ENCODE measurements at places on chromosomes 16 and 17.

- DNase-seq, result no peak
These were observed 169.3 kb downstream of the CYB561 start for GRCh38 chr17:63276821-63277220.

DNA sequence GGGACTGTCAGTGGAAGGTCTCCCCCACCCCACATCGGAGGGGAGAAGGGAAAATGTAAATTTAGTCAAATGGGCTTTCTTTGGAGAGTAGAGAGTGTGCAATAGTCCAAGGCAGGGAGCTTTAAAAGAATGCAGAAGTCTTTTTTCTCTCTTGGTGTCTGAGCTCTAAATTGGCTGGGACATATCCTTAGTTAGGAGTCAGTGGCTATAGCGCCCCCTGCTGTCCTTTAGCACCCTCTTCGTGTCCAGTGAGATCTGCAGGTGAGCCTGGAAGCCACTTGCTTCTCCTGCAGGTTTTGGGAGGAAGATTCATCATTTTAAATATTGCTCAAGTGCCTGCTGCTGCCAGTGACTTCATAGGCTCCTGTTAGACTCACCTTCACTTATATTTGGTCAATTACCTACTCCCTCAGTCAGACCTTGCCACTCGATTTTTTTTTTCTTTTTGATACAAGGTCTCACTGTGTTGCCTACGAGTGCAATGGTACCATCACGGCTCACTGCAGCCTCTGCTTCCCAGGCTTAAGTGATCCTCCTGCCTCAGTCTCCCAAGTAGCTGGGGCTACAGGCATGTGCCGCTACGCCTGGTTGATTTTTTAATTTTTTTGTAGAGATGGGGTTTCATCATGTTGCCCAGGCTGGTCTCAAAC is 174.8 kb downstream of the PRKCB start:
- DNase-seq, result peak; percentile 82

GRCh38 chr16:15779664-15780351 is 77.0 kb downstream of the MYH11 start:
- no peak for DNase-seq

DNA sequence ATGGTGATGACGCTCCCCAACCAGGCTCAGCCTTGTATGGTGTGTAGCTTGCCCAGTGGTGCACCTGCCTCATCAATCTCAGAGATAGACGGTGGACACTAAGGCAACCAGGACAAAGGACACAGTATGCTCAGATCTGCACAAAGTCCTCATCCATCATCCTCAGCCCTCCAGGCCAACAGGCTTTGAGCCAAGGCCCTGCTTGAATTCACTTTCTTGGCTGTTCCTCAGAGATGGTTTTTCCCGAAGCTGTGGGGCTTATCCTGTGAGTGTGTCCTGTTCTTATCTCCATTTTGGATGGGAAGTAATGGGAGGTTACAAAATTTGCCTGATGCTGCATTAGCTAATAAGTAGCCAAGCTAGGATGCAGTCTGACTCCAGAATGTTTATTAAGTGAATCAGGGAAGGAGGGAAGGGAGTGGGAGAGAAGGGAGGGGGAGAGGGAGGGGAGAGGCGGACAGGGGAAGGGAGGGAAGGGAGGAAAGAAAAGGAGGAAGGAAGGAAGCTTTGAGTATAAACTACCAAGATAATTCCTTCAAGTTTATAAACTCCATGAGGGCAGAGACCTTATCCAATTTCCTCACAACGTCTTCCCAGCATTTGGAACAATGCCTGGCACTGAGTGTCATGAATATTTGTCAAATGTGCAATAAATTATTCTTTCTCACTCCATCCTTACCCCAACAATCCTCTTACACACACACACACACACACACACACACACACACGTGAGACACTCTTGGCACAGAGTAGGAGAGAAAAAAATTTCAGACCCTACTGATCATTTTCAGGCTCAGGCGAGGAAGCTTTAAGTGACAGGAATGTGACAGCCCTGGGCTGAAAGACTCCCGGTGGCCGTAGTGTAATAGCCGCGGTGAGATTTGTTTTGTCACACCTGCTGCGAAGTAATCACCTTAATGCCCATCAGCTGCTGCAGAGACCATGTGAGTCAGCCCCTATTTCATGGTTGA is 84.3 kb downstream of the BMERB1 start:
- no peak for DNase-seq

DNA sequence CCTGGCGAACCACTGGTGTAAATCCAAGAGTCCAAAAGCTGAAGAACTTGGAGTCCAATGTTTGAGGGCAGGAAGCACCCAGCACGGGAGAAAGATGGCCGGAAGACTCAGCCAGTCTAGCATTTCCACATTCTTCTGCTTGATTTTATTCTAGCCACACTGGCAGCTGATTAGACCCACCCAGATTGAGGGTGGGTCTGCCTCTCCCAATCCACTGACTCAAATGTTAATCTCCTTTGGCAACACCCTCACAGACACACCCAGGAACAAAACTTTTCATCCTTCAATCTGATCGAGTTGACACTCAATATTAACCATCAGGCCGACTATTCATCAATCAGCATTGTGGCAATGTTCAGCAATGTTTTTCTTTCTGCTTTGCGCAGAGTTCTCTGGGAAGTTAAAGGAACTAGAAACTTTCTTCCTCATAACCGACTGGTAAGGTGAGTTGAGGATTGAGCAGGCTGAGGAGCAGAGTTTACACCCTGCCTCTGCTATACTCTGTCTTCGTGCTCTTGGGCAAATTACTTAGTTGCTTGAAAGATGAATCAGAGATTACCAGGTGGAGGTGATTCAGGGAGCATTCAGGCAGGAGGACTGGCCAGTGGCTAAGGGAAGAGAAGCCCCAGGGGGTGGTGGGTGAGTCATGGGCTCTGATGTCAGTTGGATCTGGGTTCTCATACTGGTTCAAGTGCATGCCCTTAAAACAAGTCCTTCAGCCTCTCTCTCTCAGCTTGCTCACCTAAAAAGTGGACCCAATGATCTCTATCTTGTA is 28.2 kb upstream of the BRD7 start:
- no peak for DNase-seq

DNA sequence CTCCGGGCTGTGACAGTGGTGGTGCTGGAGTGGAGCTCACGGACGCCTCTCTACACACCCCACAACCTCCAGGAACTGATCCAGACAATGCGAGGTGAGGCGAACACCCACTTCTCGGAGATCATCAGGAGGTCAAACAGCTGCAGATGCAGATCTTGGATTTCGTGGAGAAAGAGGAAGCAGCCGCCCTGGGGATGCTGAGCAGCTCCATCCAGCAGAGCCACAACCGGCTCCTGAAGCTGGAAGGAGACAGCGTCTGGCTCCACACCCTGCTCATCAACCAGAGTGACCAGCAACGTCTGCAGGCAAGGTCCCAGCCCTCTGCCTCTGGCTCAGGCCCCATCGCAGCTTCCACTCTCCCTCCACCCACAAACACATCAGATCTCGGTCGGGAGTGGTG is 13.2 kb upstream of the SLC16A5 start:
- DNase-seq, result no peak

DNA sequence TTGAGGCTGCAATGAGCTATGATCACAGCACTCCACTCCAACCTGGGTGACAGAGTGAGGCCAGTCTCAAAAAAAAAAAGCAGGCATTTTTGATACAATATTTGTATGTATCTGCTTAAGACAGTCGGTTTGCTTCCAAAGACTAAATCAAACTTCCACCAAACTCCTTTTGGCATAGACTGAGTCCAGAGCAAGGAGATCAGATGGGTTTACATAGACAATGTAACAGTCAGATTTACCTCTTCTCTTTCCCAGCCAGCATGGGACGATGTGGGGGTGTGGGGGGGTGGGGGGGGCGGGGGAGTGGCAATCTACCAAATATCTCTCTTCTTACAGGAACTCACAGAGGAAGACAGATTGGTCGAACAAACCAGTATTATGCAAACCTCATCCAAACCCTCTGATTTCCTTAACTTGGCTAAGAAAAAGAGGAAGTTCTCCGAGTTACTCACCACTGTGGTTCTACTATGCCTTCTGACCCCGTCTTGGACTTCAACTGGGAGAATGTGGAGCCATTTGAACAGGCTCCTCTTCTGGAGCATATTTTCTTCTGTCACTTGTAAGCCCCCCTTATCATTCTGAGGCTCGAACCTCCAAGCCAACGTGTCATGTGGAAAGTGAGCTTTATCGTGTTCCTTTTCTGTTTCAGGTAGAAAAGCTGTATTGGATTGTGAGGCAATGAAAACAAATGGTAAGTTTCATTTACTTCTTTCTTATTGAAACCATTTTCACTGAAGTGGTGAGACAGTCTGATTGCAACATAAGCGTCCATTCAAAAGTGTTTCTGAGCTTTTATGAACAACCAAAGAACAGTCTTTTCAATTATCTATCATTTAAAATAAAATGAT is at the start of gene MILR1:
MILR1 (plus strand) TSS at position 451 of the 848 bp plus-strand sequence; CDS start at position 505, 54 bp downstream.
- no peak for DNase-seq

DNA sequence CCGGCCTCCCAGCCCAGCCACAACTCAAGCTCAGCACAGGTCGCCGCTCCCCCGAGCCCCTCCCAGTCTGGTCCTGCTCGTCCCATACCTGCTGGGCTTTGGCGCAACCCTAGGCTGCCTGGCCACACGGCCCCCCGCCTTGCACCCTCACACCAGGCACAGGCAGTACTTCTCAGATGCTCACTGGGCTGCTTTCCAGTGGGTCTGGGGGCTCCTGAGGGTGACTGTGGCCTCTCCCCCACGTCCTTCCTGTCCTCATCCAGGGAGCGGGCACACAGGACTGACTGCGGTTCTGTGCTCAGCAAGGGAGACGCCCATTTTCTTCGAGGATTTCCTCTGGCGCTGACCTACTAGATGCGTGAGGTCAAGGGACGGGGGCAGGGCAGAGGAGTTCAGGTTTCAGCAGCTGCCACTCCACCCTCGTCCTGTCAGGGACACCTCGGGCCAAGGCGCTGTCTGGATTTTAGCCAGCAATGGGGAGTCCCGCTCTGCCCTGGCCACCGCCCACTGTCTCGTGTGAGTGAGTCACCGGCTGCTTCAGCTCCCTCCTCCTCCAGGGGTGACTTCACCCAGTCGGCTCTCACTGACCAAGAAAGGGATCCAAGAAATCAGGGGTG is 115.8 kb downstream of the NPIPB11 start:
- DNase-seq, result no peak

GRCh38 chr17:60947100-60947499 is 269.4 kb downstream of the BCAS3 start:
- no peak for DNase-seq

- peak; percentile 59 for DNase-seq
These were observed at the start of gene NXN for GRCh38 chr17:979539-980405. NXN (minus strand) TSS chr17:979776.

DNA sequence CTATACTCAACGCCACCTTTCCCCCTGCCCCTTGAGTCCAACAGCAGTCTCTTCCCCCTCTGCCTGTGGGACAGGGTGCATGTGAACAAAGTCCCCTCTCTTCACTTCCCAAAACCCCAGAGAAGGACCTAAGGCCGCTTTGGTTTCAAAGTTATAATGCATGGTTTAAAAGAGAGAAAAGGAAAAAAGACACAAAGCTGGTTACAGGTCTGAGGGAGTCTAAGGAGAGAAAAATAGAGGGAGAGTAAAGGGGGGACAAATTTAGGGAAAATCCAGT is 1.1 kb upstream of the GABARAP start:
- DNase-seq, result no peak

- no peak for DNase-seq
These were observed at the start of gene PRCD for GRCh38 chr17:76539631-76540271. PRCD (plus strand) TSS chr17:76540044; CDS start chr17:76540142, 98 bp downstream.

DNA sequence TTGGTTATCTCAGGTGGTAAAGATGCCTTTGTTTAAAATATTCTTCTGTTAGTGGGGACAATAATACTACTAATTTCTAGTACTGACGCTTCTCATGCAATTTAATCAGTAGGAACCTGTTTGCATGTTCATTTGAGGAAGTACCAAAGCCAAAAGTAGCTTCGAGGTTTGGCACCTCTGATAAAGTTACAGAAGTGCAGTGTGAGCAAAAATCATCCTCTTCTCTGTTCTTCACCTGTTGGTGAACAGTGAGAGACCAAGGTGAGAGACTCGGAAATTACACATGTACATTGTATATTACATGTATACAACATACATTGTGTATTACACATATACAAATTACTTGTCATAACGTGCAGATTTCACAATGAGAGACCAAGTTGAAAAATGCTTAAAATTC is 404.6 kb downstream of the MAF start:
- no peak for DNase-seq

GRCh38 chr16:82807311-82807710 is 180.5 kb downstream of the CDH13 start:
- no peak for DNase-seq

DNA sequence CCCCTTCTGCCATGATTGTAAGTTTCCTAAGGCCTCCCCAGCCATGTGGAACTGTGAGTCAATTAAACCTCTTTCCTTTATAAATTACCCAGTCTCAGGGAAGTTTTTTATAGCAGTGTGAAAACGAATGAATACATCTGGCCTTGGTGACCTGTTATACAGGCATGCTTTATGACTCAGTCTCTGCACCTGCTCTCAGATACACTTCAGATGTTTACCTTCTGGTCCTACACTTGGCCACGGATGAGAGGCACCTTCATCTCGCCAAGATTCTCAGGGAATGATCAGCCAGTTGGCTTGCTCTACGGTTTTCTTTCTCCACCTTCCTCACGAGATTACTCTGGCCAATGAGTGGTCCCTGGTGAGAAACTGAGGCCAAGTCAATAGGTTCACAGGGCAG is 304.7 kb downstream of the CA10 start:
- DNase-seq, result no peak

DNA sequence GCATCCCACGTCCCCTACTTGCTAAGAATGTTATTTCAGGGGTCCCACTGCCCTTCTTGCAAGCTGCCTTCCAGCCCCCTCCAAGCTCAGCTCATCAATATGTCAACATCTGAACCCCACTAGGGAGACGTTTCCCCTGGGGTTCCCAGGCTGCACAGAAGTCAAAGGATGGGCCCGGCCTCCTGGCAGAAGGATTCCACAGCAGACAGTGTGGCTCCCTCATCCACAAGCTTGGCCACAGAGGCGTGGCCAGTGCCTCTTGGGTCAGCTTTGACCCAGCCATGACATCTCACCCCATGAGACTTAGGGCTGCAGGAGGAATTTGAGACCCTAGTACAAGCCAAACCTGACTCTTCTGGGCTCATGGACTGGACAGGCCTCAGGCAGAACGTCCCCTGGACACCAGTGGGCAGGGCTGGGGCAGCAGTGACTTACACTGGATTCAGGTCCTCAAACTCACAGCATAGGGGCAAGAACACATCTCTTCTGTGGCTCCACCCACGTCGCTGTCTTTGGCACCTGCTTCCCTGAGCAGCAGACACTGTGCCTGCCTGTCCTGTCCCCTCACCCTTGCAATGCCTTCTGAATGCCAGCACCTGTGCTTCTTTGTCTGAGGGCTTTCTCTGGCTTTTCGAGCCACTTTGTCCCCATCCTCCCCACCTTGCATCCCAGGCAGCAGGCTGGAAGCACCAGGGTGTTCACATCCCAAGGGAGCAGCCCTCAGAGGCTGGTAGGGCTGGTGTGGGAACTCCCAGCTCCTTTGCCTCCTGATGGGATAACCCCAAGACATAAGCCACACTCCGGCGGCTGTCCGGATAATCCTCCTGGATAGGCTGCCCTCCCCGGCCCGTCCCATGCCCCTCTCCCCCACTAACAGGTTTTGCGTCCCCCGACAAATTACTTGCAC is 56.0 kb upstream of the ENPP7 start:
- no peak for DNase-seq

GRCh38 chr17:44354582-44355561 is 8.8 kb downstream of the FAM171A2 start:
- DNase-seq, result no peak
